ENCODE measurements at places on chromosomes 12 and 14. TPM values are rescaled to one million over a fixed set of nuclear protein-coding genes. Genes with fewer than 3 reads are reported as not detected.

The CYP46A1 gene
- polyA plus RNA-seq = 0.30 TPM

GRCh38 chr12:107668320-107669098 is 17.1 kb upstream of the PWP1 start:
- H3K4me1 ChIP-seq = no peaks in the 10 kb centered on the region
- H3K27ac ChIP-seq = no peak overlapping the region
- no peaks in the 10 kb centered on the region for H3K36me3 ChIP-seq
- H3K27me3 ChIP-seq = no peaks in the 10 kb centered on the region

- no peaks in the 10 kb centered on the region for H3K27me3 ChIP-seq
- no peak overlapping the region for H3K4me3 ChIP-seq
- no peak overlapping the region for H3K27ac ChIP-seq
These were observed 13.3 kb downstream of the KIF26A start for GRCh38 chr14:104151566-104152245.

DNA sequence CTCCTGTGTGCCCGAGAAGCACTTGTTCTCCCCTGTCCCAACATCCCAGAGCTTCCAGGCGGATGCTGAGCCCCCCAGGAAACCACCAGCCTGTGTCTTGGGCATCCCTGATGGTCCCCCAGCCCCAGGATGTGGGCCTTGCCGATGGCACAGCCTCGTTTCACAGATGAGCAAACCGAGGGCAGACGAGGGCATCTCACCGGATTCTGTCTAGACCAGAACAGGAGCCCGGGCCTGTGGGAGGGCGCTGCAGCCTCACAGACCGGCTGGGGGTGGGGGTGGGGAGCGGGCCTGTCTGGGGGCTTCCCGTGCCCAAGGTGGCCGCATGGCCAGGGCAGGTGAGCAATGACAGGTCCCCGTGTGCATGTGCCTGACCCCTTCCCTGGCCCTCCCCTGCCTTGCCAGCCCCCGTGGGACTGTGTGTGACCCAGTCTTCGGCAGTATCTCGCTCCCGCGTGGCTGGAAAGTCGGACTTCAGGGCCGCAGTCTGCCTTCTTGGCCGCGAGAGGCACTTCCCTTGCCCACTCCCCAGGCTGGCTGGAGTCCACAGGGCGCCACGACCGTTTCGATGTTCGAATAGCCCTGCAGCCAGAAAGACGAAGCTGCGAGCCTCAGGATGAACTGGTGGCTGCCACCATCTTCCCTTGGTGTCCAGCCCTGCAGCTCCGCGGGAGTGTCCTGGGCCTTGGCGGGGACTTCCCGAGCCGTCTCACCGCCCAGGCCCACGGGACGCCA is 8.9 kb downstream of the RFLNA start:
- no peaks in the 10 kb centered on the region for H3K4me1 ChIP-seq
- no peaks in the 10 kb centered on the region for H3K27me3 ChIP-seq
- no peak overlapping the region for H3K27ac ChIP-seq
- H3K36me3 ChIP-seq = no peaks in the 10 kb centered on the region

GRCh38 chr14:65387628-65388027 is 24.9 kb upstream of the FUT8 start:
- H3K4me3 ChIP-seq = no peak overlapping the region
- DNase-seq = no peak

DNA sequence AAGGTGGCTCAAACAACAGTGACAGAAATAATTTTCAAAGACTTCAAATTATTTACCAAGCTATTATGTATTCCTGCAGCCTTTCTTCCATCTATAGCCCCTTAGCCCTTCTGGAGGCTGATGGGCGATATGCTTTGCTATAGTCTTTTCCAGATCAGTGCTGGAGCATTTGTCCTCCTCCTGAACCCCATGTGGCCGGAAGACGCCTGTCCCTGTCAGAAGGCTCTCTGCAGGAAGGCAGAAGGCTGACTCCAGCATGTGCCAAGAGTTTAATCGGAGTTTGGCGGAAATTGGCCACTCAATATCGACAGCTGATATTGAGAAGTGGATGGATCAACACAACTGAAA is 49.3 kb upstream of the MAX start:
- no peaks in the 10 kb centered on the region for H3K36me3 ChIP-seq
- H3K4me1 ChIP-seq = no peaks in the 10 kb centered on the region
- no peaks in the 10 kb centered on the region for H3K27me3 ChIP-seq
- H3K4me3 ChIP-seq = no peak overlapping the region
- H3K27ac ChIP-seq = no peak overlapping the region

DNA sequence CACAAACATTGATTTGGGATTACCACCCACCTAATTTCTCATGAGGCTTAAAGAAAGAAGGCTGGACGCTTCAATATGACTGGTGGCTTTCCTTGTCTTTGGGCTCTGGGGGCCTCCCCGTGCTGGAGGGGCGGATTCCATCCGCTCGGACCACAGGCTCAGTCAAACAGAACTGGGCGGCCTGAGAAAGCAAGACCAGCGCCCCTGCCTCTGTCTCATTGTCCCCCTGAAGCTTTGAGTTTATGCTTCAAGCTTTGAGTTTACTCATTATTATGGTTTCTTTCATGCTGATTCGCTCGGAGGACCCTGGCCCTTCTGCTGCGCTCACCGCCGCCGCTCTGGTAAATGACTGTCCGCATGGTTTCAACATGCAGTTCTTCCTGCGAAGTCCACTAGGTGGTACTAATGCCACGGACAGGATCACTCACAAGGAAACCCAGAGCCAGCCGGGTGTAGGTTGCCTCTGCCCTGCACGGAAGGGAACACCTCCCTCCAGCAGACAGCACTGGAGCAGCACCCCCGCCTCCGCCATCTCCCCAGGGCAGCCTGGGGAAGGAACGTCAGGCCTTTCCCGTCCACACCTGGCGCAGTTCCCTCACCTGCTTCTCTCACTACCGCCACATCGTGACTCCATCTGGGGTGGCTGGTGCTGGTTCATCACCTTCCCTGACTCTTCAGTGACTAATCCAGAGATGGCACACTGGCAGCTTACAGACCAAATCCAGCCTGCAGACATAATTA is 13.2 kb upstream of the TIGAR start:
- DNase-seq = peak; percentile 84
- H3K4me3 ChIP-seq = peak overlapping the region; percentile 32
- H3K36me3 ChIP-seq = no peaks in the 10 kb centered on the region
- H3K4me1 ChIP-seq = peaks cover 5% of the 10 kb centered on the region
- H3K27ac ChIP-seq = no peak overlapping the region
- H3K27me3 ChIP-seq = peaks cover 54% of the 10 kb centered on the region

DNA sequence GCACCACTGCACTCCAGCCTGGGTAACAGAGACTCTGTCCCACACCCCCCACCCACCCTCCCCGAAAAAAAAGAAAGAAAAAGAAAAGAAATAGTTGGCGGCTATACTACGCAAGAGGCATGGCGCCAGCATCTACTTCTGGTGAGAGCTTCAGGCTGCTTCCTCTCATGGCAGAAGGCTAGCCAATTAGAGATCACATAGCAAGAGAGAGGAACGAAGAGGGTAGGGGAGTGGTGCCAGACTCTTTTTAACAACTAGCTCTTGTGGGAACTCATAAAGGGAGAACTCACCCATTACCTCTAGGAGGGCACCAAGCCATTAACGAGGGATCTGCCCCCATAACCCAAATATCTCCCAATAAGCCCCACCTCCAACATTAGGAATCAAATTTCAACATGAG is 6.2 kb downstream of the DENND5B start:
- peaks cover 8% of the 10 kb centered on the region for H3K4me1 ChIP-seq
- no peaks in the 10 kb centered on the region for H3K36me3 ChIP-seq
- no peak overlapping the region for H3K27ac ChIP-seq

The TMEM121 gene
- 9.1 TPM for polyA plus RNA-seq

GRCh38 chr14:98182393-98183055 is 1089.5 kb downstream of the BCL11B start:
- H3K4me3 ChIP-seq = no peak overlapping the region
- no peak overlapping the region for H3K27ac ChIP-seq
- H3K4me1 ChIP-seq = no peaks in the 10 kb centered on the region
- no peaks in the 10 kb centered on the region for H3K36me3 ChIP-seq

The PTPN21 gene
- polyA plus RNA-seq = 5.6 TPM

DNA sequence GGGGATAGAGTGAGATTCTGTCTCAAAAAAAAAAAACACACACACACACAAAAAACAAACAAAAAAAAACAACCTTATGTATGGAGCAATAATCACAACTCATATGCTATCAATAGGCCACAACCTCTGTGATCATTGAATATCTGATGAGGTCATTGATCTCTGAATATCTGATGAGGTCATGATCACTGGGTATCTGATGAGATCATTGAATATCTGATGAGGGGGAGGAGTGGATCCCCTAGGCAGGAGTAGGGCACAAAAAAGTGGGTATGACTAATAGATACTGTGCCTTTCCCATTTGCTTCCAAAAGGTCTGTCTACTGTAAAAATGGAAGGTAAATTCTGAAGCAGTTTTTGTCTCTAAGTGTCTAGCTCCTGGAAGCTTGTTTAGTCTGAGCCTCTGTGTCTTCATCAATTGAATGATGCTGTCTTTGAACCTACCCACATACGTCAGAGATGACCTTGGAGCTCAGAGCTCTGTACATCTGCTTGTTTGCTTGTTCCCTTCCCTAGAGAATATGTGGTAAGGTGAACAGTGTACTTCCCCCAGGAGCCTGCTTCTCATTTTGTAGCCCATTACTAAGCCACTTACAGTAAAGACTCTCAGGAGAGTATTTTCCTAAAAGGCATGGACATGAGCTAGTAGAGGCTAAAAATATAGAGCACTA is 13.6 kb downstream of the PAH start:
- DNase-seq = no peak
- H3K36me3 ChIP-seq = no peaks in the 10 kb centered on the region
- no peak overlapping the region for H3K4me3 ChIP-seq
- H3K27me3 ChIP-seq = no peaks in the 10 kb centered on the region
- H3K27ac ChIP-seq = no peak overlapping the region

DNA sequence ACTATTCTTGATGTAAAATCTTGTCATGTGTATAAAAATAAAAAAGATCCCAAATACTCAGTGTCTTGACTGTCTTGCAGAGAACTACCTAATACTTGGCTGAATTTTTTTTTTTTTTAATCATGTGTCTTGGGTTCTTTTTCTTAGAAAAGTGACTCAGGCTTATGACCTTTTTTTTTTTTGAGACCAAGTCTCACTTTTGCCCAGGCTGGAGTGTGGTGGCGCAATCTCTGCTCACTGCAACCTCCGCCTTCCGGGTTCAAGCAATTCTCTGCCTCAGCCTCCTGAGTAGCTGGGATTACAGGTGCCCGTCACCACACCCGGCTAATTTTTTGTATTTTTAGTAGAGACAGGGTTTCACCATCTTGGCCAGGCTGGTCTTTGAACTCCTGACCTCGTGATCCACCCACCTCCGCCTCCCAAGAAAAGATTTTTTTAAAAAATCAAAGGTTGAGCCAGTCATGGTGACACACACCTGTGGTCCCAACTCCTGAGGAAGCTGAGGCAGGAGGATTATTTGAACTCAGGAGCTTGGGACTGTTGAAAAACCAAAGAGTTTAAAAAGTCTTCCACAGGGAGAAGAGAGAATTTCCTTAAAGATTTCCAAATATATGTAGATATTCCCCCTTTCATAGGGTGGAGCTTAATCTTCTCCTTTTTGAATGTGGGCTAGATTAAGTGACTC is 17.7 kb upstream of the TDG start:
- no peaks in the 10 kb centered on the region for H3K4me1 ChIP-seq
- H3K27ac ChIP-seq = no peak overlapping the region
- peaks cover 95% of the 10 kb centered on the region for H3K36me3 ChIP-seq
- no peaks in the 10 kb centered on the region for H3K27me3 ChIP-seq
- DNase-seq = no peak

The HHIPL1 gene
- 0.02 TPM for polyA plus RNA-seq

DNA sequence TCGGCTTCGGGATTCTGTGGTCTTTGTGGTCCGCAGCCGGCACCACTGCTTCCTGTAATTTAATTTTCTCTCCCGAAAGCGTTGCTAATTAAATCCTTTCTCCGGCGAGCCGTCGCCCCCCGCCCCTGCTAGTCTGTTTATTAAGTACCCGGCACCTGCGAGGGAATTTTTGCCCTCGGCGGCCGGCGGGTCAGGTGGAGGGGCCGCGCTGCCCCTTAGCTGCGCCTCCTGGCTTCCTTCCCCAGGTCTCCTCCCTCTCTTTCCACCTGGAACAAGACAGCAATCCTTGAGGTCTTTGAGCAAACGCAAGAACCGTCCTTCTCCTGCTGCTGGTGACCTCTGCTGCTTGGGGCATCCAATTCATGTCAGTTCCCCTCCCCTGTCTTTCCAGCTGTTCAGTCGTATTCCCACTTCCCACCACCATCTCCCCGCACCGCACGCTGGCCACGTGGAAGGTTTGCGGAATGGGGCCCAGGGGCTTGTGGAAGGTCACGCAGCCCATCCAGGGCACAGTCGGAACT is 16.2 kb downstream of the ZDHHC22 start:
- DNase-seq = peak; percentile 52
- no peak overlapping the region for H3K27ac ChIP-seq
- peak overlapping the region; percentile 58 for H3K4me3 ChIP-seq
- H3K36me3 ChIP-seq = no peaks in the 10 kb centered on the region
- H3K4me1 ChIP-seq = no peaks in the 10 kb centered on the region

DNA sequence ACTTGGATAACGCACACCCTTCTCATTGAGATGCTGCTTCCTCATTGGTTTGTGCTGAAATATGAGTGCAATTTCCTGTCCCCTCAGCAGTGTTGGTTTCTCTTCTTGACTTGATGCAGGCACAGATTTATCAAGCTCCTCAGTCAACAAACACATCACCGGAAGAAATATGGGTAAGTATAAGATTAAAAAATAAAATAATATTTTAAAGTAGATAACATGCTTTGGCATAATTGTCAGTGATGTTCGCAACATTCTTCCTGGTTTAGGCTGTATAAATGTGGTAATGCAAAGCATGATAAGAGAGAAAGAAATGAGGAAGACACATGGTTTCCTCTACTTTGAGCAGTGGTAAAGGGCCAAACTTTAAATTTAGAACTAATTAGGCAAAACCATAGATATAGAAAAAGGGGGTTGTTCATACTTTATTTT is at the start of gene GPR65:
GPR65 (plus strand) TSS at position 86 of the 432 bp plus-strand sequence. CDS start 5,713 bp downstream, outside the sequence.
- H3K27me3 ChIP-seq = no peaks in the 10 kb centered on the region
- no peak within 1 kb of the TSS for H3K27ac ChIP-seq
- no peaks in the 10 kb centered on the region for H3K4me1 ChIP-seq
- no peaks in the 10 kb centered on the region for H3K36me3 ChIP-seq
- H3K4me3 ChIP-seq = no peak within 1 kb of the TSS
- DNase-seq = no peak

GRCh38 chr12:119369907-119370546 is 35.5 kb downstream of the CCDC60 start:
- no peak overlapping the region for H3K27ac ChIP-seq
- no peak overlapping the region for H3K4me3 ChIP-seq
- no peaks in the 10 kb centered on the region for H3K36me3 ChIP-seq
- H3K4me1 ChIP-seq = no peaks in the 10 kb centered on the region
- no peaks in the 10 kb centered on the region for H3K27me3 ChIP-seq
- DNase-seq = no peak

All from SK-N-SH (cell line).